ENCODE measurements at places on chromosomes 7 and 10.

DNA sequence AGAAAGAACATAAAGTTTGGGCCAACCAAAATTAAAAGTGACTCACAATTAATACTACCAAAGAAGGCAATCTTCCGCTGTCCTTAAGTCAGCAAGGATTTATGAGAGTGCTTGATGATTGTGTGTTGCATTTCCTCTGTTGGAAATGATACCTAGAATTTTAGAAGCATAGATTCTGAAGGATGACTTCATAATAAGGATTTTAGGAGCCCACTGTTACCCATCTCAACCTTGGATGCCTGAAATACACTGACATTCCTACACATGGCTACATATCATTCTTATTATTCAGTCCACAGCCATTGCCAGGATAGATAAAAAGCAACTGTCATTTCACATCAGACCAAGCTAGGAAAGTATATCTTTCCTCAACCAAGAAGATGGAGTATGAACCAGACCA lies 823.8 kb downstream of the LRMDA start:
- no peak for DNase-seq

GRCh38 chr7:30705008-30705407 lies 22.8 kb upstream of the CRHR2 start:
- no peak for DNase-seq

DNA sequence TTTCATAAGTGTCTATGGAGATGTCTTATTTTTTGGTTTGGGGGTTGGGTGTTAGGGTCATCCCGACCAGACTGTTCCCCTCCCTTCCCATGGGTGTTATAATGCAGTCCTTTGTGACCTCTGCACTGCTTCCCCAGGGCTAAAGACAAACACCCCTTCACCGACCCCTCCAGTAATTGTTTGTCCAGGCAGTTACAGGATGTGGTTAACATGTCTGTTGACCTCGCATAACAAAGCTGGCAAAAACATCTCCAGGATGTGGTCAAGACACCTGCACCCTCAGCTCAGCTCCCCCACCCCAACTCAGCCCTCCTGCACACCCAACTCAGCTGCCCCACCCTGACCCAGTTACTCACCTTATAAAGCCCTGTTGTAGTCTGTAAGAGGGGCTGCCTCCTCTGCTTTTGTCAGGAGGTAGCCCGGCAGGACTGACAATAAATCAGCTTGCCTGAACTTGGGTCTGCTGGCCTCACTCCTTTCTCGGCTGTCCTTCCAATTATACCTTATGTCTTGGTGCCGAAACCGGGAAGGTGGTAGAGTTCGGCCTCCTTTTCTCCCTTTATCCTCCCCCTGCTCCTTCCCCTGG lies 102.2 kb downstream of the ZNF92 start:
- DNase-seq = no peak

- no peak for DNase-seq
Measured at GRCh38 chr10:34184397-34184796, 630.7 kb downstream of the PARD3 start.

DNA sequence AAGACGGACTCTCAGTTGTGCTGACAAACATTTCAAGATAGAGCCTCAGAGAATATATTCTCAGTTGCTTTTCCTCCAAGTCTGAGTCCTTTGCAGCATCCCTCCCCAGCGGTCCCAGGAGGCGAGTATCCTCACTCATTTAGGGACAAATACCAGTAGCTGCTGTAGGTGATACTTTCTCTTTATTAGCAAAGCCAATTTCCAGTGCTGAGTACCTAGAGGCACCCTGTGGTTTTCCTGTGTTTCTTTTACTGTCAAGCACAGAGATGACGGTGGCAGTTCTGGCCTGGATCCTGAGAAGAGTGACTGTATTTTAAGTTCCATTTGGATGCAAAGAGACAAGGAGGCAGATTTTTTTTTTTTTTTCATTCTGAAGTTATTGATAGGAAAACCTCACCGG lies 1058.4 kb downstream of the SORCS3 start:
- DNase-seq = no peak

DNA sequence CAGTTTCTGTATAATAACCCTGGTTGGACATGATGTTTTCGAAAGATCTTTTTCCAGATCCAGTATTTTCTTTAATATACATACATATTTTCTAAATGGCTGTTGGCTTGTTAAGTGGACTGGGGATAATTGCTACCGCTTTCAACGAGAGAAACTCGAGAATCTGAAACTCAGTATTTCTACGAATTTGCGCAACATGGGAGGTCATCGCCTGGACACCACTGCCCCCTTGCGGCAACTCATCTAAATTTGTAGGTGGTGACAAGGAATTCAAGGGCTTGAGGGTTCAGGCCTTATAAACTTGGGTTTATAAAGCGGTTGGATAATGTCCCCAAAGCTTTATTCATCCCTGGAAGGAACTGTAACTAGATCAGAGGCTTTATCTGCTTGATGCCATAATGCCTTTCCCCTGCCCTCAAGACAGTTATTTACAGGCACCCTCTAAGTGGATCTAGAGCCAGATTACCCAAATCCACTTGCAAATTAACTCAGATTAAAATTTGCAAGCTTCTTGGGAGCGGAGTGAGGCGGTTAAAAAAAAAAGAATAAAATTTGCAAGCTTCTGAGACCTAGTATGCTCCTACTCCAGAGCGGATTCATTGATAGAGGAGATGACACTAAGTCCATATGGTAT lies 21.3 kb upstream of the KCNK18 start:
- DNase-seq = no peak

- DNase-seq = no peak
Measured at GRCh38 chr7:157570531-157571200, 233.9 kb downstream of the DNAJB6 start.

DNA sequence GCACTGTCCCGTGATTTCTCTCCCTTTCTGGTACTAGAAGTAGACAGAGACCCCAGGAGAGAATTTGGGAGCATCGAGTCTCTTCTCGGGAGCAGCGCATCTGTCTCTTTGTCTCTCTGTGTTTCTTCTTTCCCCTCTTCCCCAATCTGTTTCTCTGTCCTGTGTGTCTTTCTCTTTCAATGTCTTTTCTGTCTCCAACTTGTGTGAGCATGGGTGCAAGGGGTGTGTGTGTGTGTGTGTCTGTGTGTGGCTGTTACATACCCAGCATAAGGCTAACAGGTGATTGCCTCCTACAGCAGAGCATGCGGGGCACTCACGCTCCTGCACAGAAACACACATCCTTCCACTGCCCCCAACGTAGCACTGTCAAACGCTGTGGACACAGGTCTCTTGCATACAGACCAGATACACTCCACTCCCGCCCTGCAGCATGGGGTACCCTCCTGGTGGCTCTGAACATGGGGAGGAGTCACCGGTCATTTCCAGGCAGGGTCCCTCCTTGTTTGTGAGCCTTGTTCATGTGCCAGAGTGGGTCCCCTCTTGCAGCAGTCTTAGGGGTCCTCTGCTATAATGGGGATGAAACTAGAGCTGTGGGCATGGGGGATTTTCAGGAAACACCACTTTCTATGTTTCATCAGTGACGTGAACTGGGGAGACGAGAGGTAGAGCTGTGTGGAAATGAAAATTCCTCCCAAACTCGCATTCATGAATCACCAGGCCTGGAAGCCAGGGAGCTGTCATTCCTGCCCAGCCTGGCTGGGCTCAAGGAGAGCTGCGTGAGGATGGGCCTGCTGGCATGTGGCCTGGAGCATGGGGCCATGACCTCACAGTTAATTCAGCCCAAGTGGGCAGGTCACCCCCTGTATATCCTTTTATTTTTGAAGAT lies 980 bp downstream of the ADAMTS14 start:
- DNase-seq = no peak

GRCh38 chr7:98930464-98930863 lies 52.1 kb downstream of the TRRAP start:
- DNase-seq = no peak

GRCh38 chr7:141071855-141072547 lies 1.9 kb upstream of the TMEM178B start:
- DNase-seq = peak; percentile 39

DNA sequence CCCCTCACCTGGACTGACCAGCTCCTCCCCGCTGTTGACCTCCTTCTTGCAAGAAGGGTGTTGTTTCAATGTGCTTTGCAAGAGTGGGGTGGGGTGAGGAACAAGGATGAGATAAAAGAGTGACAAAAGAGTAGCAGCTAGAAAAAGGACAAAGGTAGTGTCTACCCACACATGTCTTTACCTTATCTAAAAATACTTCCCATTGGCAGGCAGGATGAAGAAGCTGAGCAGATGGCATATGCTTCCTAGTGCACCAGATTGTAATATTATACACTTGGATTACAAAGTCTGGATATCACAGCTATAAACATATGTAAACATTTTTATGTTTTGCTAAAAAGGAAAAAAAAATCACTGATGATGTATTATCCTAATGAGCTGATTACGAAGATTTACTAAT lies 34.5 kb downstream of the CHN2 start:
- no peak for DNase-seq

GRCh38 chr7:1666317-1666822 lies 3.7 kb upstream of the ELFN1 start:
- no peak for DNase-seq

DNA sequence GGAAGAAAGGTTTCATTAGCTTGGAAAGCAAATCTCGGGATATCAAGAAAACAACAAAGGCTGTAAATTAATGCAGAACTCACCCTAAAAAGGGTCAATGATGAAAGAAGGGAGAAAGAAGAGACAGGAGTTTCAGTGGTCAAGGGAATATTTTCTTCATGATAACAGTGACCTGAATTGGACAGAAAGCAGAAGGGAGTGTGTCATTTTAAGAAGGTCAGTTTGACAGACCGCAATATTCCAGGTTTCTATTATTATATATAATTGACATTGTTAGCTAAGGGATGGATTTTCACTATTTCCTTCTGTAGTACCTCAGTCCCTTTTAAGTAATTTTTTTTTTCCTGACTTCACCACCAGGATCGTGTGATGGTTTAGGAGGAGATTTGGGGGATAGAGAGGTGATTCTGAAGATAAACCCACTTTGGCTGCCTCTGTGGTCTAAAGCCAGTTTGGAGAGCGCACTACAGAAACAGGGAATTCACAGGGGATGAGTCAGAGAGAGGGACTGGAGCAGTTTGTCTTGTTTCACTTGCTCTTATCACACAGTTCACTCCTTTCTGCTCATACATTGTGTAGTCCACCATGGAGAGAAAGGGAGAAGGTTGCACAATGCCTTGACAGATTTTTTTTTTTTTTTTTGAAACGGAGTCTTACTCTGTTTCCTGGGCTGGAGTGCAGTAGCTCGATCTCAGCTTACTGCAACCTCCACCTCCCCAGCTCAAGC lies 417.9 kb downstream of the AUTS2 start:
- DNase-seq = no peak

GRCh38 chr10:104875561-104875960 lies 234.5 kb downstream of the SORCS3 start:
- DNase-seq = no peak

- DNase-seq = no peak
Measured at GRCh38 chr10:132521466-132522102, 16.0 kb upstream of the INPP5A start.

GRCh38 chr10:115772606-115773005 lies 500.4 kb downstream of the GFRA1 start:
- no peak for DNase-seq

DNA sequence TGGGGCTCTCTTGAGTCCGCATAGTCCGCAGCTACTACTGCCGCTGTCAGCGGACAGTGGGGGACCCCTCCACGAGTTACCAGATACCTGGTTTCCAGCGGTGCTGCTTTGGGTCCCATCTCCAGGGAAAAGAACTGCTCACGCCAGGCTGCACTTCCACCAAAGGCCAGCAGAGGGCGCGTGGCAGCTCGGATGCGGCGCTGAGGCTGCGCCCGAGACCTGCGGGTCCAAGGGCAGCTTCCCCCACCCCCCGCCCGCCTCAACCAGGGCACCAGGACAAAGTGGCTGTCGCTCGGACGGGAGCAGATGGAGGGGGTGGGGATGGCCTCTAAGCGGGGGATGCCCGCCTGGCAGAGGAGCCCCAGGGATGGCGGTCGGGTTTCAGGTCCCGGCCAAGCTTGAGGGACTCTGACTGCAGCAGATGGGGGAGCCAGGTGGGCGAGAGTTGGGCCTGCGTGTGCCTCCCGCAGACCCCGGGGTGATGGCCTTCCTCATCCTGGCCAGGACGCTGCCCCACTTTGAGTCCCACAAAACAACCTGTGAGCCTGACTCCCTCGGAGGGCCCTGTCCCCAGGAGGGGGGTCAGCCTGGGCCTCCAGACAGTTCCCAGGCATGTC lies 23.8 kb upstream of the ZNF735 start:
- DNase-seq = peak; percentile 23

DNA sequence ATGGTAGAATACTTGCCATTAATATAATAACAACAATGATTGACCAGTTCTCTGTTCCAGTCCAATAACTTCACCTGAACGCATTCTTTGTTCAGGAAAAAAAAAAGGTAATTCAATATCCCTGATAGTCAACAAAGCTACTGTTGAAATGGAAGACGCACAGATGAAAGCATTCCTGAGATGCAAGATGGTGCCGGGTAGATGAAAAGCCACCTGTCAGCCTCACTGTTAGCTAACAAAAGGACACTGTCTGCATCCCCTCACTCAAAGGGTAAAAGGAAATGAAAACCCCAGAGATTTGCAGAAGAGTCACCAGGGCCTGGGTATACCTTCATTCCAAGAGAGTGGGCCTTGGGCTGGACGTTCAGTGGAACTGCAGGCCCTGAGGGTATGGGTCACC lies 357.4 kb downstream of the PLXNA4 start:
- DNase-seq = no peak
